ENCODE measurements at places on chromosomes 7 and 10. TPM values are rescaled to one million over a fixed set of nuclear protein-coding genes. Genes with fewer than 3 reads are reported as not detected.

- DNase-seq: no peak
Observed at GRCh38 chr7:6256677-6257535, 15.5 kb downstream of the CYTH3 start.

DNA sequence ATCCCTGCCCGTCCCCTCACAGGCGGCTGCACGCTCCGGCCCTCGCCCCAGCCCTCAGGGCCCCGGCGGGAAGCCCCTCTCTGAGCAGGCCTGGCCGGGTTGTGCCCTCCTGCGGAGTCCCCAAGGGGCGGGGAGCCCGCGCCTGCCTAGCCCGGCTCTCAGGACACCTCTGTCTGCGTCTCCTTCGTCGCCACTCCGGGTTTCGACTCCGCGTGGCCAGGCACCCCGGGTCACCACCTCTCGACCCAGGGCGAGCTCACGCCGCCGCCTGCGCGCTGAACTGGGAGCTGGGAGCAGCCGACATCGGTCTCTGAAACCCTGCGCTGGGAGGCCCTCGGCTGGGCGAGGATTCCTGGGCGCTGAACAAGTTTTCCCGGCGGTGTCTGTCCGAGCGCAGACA lies 6.2 kb upstream of the OGDHL start:
- peak; percentile 74 for DNase-seq

DNA sequence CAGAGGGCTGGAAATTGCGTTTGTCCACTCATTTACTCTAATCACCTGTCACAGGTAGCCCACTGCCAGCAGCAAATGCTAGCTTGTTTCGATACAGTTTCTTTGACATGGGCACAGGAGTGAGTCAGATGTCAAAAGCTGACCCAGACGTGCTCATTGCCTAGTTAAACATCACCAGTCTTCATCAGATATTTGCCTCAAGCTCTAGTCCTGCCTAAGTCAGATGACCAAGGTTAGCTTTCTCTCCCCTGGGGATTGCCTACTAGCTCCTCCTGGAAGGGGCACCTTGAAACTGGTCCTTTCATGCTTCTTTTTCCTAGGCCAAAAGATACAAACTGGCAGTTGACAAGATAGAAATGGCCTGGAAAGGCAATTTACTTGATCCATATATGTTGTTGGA lies 35.2 kb downstream of the GPAM start:
- no peak for DNase-seq

DNA sequence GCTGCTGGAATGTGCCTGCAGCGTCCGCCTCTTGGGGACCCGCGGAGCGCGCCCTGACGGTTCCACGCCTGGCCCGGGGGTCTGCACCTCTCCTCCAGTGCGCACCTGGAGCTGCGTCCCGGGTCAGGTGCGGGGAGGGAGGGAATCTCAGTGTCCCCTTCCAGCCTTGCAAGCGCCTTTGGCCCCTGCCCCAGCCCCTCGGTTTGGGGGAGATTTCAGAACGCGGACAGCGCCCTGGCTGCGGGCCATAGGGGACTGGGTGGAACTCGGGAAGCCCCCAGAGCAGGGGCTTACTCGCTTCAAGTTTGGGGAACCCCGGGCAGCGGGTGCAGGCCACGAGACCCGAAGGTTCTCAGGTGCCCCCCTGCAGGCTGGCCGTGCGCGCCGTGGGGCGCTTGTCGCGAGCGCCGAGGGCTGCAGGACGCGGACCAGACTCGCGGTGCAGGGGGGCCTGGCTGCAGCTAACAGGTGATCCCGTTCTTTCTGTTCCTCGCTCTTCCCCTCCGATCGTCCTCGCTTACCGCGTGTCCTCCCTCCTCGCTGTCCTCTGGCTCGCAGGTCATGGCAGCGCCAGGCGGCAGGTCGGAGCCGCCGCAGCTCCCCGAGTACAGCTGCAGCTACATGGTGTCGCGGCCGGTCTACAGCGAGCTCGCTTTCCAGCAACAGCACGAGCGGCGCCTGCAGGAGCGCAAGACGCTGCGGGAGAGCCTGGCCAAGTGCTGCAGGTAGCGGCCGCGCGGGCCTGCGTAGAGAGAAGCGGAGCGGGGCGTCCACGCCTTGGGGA lies 645 bp downstream of the SLC26A4 start:
- peak; percentile 84 for DNase-seq

ACTA2 gene
- total RNA-seq: 2.4 TPM

ATG9B gene
- total RNA-seq: 1.2 TPM

SLC16A12 gene
- 2.0 TPM for total RNA-seq

MYH16 gene
- total RNA-seq: not detected

CALY gene
- 1.0 TPM for total RNA-seq

USP54 gene
- total RNA-seq: 27.4 TPM

CC2D2B gene
- total RNA-seq: not detected
